ENCODE measurements at places on chromosomes 12 and 14.
A peak's percentile ranks its signal among the peaks of the same experiment; 100 is the strongest.

GRCh38 chr12:119372540-119372939, 38.0 kb downstream of the CCDC60 start:
- no peak for DNase-seq

DNA sequence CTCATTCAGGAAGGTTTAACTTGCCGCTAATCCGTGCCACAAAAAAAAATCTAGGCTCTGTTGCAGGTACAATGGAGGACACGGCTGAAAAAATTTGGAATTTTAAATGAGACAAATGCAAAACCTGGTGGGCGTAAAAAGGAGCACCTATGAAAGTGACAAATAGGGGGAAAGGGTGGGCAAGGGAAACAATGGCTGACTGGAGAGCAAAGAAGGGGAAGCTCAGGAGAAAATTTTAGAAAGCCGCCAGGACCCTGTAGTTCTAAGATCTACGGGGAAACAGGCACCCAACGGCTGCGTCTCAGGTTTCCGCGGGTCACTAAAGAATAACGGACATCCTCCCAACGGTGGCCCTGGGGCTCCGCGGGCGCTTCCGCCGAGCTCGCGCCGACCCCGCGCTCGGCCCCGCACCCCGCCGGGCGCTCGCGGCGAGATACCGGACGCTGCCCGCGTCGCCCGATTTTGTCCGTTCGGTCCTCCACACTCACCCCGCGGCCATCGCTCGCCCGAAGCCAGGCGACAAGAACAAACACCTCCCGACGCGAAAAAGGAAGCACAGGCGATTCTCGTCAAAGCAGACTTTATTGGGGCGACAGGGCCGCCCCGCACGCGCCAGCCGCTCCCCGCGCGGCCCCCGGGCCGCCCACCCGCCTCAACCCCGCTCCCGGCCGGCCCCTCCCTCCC, 1.1 kb upstream of the YY1 start:
- peak; percentile 27 for DNase-seq

DNA sequence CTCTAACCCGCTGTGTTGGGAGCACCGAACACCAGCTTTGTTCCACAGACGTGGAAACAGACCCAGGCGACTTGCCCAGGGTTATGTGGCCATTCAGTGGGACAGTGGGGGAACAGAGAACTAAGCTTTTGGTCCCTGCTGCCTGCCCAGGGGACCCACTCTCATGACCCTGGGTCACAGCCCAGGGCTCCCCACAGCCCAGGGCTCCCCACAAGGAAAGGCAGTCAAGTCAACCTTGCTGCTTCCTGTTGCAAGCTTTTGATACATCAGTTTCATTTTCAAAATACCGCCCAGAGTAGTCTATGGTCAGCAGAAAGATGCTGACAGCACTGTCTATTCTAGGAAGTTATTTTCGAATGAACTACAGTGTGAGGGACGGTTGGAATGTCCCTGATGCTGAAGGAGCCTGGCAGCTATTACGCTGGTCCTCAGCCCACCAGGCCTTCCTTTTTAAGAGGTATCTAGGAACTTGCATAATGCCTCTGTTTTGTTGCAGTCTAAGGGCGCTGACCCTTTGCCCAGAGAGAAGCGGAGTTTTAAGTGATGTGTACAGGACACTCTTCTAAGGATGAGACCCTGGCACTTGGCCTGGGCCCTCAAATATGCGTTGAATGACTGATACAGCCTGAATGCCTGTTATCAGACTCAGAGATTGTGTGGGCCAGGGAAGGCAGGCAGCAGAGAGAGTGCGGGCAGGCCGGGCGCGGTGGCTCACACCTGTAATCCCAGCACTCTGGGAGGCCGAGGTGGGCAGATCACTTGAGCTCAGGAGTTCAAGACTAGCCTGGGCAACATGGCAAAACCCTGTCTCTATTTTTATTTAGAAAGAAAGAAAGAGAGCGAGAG, 12.6 kb upstream of the TTC7B start:
- DNase-seq, result no peak

- DNase-seq, result no peak
These were observed 209.9 kb downstream of the ITPR2 start for GRCh38 chr12:26623136-26623535.

- no peak for DNase-seq
These were observed 9.4 kb downstream of the ERP27 start for GRCh38 chr12:14928931-14929330.
